ENCODE measurements at places on chromosomes 16 and 17.

GRCh38 chr16:4976079-4976478, 17.9 kb downstream of the SEC14L5 start:
- DNase-seq = no peak

GRCh38 chr16:80104401-80104800, 436.4 kb upstream of the DYNLRB2 start:
- no peak for DNase-seq

DNA sequence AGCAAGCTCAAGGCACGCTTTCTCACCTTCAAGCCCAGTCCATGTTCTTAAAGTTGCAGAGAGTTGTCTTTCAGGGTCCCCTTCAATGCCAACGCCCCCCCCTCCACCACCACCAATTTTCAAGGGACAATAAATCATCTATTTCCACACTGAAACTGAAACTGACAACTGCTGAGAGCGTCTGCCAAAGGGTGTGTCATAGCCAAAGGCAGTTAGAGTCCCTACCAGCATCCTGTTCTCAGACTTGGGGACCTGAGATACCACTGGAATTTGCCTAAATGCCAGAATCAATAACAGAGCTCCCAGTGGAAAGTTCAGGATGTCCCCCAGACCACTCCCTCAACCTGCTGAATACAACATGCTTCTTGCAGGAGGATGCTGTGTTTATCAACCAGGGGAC, 133.2 kb upstream of the SOX9 start:
- no peak for DNase-seq

- no peak for DNase-seq
These were observed 217.8 kb downstream of the ZNF423 start for GRCh38 chr16:49637933-49638672.

DNA sequence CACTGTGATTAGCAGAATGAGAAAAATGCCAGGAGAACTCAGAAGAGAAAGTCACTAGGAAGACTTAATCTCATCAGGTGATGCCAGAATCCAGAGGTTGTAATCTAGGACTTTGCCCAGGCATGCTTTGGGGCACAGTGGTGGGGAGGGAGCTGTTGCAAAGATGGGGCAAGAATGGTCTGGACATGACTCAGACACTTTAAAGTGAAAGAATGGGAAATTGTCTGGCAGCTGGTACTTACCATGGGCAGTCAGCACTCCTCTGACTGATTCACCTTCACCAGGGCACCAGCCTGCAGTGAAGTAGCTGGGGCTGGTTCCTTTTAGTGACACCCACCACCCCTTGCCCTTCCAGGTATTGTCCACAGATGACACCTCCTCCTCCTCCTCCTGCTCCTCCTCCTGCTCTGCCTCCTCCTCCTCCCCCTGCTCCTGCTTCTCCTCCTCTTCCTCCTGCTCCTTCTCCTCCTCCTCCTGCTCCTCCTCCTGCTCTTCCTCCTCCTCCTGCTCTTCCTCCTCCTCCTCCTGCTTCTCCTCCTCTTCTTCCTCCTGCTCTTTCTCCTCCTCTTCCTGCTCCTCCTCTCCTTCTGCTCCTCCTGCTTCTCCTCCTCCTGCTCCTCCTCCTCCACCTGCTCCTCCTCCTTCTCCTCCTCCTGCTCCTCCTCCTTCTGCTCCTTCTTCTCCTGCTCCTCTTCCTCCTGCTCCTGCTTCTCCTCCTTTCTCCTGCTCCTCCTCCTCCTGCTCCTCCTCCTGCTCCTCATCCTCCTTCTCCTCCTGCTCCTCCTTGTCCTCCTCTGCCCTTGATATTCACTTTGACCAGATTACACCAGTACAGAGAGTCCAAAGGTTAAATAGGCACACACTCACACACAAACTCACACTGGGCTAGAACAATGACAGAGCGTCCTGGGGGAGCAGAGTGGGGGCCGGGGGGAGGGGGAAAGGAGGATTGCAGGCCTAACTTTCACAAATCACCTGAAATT, at the start of gene CHD9NB:
Gene CHD9NB, minus strand, starts transcription at position 379 of the 983 bp plus-strand sequence. CDS start 8,739 bp downstream, outside the sequence.
- no peak for DNase-seq

- no peak for DNase-seq
These were observed 22.8 kb downstream of the TEX2 start for GRCh38 chr17:64240261-64240740.

GRCh38 chr17:49016775-49017463, 19.7 kb downstream of the IGF2BP1 start:
- DNase-seq = no peak

- no peak for DNase-seq
These were observed 14.2 kb upstream of the CCL1 start for GRCh38 chr17:34377078-34377823.

- DNase-seq = no peak
These were observed 64.5 kb upstream of the NLK start for GRCh38 chr17:27977751-27978688.

DNA sequence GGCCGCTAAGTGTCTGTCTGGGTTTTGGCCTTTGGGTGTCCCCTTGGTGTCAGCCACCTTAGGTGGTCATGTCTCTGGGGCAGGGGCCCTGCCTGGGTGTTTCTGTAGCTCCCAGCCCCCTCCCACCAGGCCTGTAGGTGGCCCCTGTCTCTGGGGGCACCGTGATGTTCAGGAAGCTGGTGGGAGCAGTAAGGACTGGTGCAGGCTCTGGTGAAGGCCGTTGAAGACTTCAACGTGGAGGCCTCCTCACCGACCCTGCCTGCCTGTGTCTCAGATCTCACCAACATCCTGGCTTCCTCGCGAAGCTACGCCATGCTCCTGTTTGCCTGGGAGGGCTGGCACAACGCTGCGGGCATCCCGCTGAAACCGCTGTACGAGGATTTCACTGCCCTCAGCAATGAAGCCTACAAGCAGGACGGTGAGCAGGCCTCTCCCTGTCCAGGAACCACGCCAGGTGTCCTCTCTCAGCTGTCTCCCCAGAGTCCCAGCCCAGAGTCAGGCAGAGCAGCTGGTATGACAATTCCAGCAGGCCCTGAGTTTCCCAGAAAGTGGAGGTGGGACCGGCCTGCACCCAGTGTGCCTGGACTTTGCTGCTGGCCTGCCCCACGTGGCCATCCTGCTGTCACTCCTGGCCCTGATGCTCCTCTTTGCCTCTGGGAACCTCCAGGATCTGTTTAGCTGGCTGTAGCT, 2.8 kb downstream of the ACE start:
- no peak for DNase-seq

DNA sequence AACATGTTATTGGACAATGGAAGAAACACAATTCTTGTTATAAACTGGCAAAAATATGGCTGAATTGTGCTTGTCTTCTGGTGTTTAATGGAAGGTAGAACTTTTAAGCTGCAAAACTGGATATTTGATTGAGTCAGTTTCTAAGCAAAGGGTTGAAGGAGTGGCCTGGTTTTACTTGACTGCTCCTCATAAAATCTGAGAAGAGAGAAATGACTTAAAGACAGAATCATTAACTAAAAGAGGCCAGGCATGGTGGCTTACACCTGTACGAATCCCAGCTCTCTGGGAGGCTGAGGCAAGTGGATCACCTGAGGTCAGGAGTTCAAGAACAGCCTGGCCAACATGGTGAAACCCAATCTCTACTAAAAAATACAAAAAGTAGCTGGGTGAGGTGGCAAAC, 770.7 kb downstream of the CDH11 start:
- DNase-seq = no peak

DNA sequence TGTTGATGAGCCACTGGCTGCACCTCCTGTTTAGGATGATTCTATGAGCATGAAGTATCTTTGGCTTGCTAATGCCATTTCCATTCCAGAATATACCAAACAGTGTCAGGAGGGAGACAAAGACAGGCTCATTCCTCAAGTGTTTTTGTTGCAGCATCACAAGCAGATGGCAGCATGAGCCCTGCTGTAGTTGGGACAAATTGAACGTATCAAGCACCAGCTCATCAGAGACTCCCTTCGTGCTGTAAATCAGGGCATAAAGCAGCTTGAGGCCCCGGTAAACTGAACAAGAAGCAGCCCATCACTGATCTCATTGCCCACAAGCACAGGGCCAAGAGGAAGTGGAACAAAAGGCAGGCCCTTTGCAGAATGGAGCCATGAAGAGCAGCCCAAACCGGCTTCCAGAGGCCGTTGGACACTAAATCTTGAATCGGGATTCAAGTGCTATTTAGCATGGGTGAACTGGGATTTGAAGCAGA, 45.9 kb upstream of the HS3ST3A1 start:
- DNase-seq = no peak

DNA sequence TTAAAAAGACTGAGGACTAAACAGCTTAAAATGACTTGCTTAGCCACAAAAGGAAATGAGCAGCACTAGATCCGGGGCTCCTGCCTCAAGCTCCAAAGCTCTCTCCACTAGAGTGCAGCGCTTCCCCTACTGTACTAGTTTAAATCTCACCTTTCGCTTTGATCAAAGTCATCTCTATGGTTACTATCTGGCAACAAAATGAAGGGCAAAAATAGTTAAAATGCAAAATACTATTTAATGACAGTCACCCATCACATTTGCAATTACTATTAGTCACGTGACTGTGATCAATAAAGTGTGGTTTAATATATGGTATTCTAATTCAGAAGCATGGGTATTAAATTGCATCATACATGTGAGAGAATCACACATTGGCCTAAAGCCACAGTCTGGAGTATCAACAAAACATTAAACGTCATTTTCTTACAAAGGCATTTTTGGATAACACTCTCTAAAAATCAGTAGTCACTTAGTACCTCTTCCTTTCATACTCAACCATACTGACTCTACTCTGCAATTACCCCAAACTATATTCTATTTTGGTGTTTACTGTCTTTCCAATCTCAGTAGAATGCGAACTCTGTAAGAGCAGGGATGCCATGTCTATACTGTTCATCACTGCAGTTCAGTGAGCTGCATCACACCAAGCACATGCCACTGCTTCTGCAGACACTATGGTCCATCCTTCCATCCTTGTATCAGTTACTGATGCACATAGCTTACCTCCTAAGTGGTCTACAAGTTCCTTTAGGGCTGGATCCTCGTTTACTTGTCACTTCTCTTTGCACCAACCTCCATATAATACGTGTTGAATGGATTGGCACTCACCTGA, 6.2 kb downstream of the PSMD12 start:
- DNase-seq = no peak
